ENCODE measurements at places on chromosomes 4 and X. TPM values are rescaled to one million over a fixed set of nuclear protein-coding genes. Genes with fewer than 3 reads are reported as not detected.

- H3K27ac ChIP-seq: no peak overlapping the region
- DNase-seq: no peak
- H3K4me1 ChIP-seq: peaks cover 26% of the 10 kb centered on the region
- no peaks in the 10 kb centered on the region for H3K36me3 ChIP-seq
- peak overlapping the region; percentile 64 for H3K4me3 ChIP-seq
- H3K27me3 ChIP-seq: peaks cover 19% of the 10 kb centered on the region
Observed at GRCh38 chr4:8157944-8158709, 486 bp downstream of the ABLIM2 start.

- no peak overlapping the region for H3K27ac ChIP-seq
- no peaks in the 10 kb centered on the region for H3K4me1 ChIP-seq
- no peak for DNase-seq
- H3K27me3 ChIP-seq: peaks cover 8% of the 10 kb centered on the region
Observed at GRCh38 chrX:74523870-74524735, 90.3 kb downstream of the RLIM start.

DNA sequence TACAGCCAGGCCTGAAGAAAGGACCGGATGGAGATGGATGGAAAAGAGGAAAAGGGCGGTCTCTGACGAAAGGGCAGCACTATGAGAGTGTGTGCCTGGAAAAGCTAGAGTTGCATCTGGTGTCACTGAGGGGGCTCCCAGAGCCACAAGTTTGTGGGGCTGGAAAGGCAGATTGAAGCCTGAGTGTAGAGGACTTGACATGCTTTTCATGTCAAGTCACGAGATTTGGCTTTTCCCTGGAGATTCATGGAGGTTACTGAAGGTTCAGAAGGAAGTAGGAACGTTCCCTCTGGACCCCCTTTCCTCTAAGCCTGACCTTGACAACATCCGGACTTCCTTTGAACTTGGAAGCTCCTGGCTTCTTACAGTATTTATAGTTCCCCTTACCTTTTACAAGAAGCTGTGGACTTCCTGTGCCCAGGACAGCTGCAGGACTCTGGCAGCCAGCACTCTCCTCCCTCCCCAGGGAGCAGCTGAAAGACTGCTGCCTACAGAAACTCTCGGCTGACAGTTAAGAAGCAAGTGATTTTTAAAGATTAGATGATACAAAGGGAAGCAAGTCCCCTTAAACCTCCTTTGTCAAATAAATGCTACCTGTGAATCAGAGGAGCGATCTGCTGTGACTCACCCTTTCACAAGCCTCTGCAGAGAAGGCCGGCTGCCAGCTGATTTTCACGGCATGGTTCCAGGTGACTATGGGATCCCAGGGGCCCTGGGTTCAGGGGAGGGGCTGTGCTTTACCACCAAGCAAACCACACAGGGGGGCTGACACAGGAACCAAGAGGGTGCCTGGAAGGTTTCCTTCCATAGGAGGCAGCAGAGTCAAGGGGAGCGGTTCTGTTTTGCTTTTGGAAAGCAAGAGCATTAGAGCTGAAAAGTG is 72.9 kb upstream of the STIM2 start:
- peak overlapping the region; percentile 28 for H3K27ac ChIP-seq
- H3K4me3 ChIP-seq: no peak overlapping the region
- no peak for DNase-seq
- no peaks in the 10 kb centered on the region for H3K36me3 ChIP-seq
- H3K4me1 ChIP-seq: peaks cover 2% of the 10 kb centered on the region

GRCh38 chr4:65416891-65417290 is 253.4 kb downstream of the EPHA5 start:
- H3K27me3 ChIP-seq: no peaks in the 10 kb centered on the region
- DNase-seq: no peak
- H3K36me3 ChIP-seq: no peaks in the 10 kb centered on the region
- H3K4me1 ChIP-seq: no peaks in the 10 kb centered on the region
- H3K27ac ChIP-seq: no peak overlapping the region

Gene ACOX3
- polyA plus RNA-seq: 8.4 TPM

All from SK-N-SH (cell line).